AG10803 (cell line): ENCODE measurements at places on chromosomes 2 and 18.

DNA sequence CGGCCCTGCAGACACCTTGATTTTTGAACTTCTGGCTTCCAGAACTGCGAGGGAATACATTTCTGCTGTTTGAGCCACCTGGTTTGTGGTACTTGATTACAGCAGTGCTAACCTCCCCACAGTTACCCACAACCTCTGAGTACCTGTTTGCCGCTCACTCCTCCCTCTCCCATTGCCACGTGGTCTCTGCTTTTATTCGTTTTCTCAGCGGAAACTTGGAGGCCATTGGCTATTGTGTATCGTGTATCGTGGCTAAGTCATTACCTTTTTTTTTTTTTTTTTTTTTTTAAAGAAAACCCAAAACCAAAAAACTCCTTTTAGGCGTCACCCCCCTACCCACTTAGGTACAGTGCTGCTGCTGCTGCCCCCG lies 90.8 kb downstream of the AGAP1 start:
- DNase-seq, result no peak

- no peak for DNase-seq
Observed at GRCh38 chr2:120318626-120319025, 27.3 kb upstream of the INHBB start.

DNA sequence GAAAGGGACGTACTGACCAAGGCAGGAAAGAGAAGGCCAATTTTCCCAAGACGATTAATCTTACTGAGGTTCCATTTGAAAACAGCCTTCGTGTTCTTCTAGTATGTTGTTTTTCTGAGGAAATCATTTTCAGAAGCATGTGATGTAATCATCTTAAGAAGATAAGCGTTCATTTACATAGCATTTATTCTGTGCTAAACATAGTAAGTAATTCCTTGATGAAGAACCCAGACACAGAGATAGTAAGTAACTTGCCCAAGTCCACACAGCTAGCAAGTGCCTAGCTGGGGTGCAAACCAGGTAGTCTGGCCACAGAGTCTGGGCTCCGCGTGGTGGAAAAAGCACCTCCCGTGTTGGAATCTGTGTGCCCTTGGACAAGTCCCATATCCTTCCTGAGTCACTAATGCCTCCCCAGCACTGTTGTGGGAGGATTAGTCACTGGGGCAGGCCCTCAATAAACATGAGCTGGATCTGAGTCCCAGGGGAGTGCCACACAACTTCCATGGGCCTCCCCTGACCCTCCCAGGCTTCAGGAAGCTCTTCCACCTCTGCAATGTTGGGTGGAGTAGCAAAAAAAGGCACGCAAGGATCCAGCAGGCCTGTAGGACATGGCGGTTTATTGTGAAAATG lies 26.9 kb upstream of the ASAP2 start:
- DNase-seq, result peak; percentile 89

- peak; percentile 31 for DNase-seq
Observed at GRCh38 chr2:28662468-28663181, 89.0 kb upstream of the PPP1CB start.

- DNase-seq, result no peak
Observed at GRCh38 chr2:233929352-233930022, 12.3 kb downstream of the TRPM8 start.

GRCh38 chr2:223092667-223093066 lies 40.7 kb downstream of the KCNE4 start:
- DNase-seq, result no peak

DNA sequence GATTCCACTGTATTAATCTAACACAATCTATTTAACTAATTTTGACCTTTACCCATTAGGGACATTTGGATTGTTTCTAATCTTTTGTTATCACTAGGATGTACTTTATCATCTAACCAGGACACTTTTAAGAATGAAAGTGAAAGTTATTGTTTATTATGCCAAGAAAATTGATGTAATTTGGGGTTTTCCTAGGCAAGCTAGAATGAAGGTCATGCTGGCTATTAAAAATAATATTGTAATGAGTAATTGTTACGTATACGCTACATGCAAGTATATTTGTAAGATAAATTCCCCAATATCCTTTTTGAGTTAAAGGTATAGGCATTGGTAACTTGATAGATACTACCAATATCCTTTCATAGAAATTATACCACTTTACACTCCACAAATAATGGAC lies 74.6 kb downstream of the COL5A2 start:
- DNase-seq, result no peak

GRCh38 chr2:120669971-120670370 lies 65.7 kb upstream of the GLI2 start:
- no peak for DNase-seq

GRCh38 chr2:121129692-121130091 lies 155.3 kb downstream of the TFCP2L1 start:
- no peak for DNase-seq
